Airway epithelial cell (primary cell): ENCODE measurements at places on chromosomes 5 and 9. TPM values are rescaled to one million over a fixed set of nuclear protein-coding genes. Genes with fewer than 3 reads are reported as not detected.

The STPG3 gene
- total RNA-seq = not detected in 2 replicates

The IL13 gene
- total RNA-seq = not detected in 2 replicates

The SPATA6L gene
- total RNA-seq = 0.23 and 1.1 TPM in 2 replicates

The SPINK13 gene
- not detected in 2 replicates for total RNA-seq

The QRFP gene
- total RNA-seq = not detected in 2 replicates

The SVEP1 gene
- total RNA-seq = 0.19 and 0.21 TPM in 2 replicates

The TEX48 gene
- not detected in 2 replicates for total RNA-seq

The TMC1 gene
- 0.14 TPM in 1 of 2 replicates, not detected in the other for total RNA-seq

The FRMD3 gene
- 0.33 and 0.56 TPM in 2 replicates for total RNA-seq

The SIT1 gene
- not detected in 2 replicates for total RNA-seq

The AHRR gene
- total RNA-seq = 0.37 and 0.63 TPM in 2 replicates
